ENCODE measurements at places on chromosomes 5 and 9.

DNA sequence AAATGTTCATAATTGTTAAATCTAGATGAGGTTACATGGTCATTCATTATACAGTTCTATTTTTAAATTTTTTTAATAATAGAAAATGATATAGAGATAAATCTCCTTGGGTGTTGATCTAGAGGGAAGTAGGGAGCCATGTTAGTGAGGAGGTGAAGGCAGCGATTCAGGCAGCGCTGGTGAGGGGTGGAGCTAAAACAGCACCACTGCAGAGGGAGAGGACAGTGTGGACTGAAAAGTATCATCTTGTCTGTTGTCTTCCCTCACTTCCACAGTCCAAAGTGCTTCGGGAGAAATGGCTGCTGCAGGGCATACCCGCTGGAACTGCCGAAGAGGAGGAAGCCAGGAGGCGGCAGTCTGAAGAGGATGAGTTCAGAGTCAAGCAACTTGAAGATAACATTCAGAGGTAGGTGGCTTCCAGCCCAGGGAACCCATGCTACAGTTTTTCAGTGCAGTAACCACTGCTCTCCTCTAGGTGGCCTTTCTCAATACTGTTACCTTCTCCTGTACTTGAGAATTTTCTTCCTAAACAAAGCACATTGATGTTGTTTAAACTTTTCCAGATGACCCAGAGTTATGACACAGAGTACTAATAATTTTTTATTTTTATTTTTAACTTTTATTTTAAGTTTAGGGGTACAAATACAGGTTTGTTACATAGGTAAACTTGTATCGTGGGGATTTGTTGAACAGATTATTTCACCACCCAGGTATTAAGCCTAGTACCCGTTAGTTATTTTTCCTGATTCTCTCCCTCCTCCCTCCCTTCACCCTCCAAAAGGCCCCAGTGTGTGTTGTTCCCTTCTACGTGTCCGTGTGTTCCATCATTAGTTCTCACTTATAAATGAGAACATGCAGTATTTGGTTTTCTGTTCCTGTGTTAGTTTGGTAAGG lies 100.5 kb downstream of the PALM2AKAP2 start:
- no peak for DNase-seq

DNA sequence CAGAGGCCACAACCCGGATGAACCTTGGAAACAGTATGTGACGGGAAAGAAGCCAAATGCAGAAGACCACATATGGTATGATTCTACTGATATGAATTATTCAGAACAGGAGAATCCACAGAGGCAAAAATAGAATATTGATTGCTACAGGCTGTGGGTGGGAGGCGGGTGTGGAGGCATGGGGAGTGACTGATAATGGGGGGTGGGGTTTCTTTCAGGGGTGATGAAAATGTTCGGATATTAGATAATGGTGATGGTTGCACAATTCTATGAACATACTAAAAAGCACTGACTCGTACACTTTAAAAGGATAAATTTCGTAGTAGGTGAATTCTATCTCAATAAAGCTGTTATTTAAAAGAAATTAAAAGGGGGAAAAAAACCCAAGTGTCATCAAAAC lies 10.7 kb downstream of the IL4 start:
- DNase-seq, result no peak

- no peak for DNase-seq
These were observed 379.5 kb downstream of the CDH18 start for GRCh38 chr5:19608444-19609002.

GRCh38 chr9:3894772-3895171 lies 369.0 kb upstream of the RFX3 start:
- no peak for DNase-seq

- DNase-seq, result no peak
These were observed 6.6 kb upstream of the ZNF608 start for GRCh38 chr5:124752854-124753720.

DNA sequence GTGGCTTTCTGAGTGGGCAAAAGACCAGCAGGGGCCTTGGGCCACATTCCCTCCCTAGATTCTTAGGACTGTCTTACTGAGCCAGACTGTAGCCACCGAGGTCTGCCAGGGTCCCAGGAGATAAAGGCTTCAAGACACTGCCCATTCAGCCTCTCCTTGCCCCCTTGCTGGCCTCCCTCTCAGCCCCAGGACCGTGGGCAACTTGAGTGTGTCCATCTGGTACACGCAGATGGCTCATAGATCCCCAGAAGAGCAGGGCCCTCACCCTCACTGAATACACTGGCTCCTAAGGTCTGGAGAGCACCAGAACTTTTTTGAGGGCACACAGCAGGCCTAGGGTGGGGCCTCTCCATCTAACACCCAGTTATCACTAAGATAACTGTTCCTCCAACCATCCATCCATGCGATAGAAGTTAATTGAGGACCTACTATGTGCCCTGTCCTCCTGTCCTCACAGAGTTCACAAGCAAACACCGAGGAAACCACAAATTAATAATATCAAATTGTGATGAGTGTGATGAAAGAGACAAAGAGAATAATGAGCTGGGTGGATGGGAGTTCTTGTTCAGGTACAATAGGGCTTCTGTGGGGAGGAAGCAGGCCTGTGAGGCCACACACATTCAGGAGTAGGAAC lies 4.9 kb upstream of the PDGFRB start:
- no peak for DNase-seq

GRCh38 chr5:63314551-63314950 lies 647.7 kb downstream of the HTR1A start:
- DNase-seq, result no peak

DNA sequence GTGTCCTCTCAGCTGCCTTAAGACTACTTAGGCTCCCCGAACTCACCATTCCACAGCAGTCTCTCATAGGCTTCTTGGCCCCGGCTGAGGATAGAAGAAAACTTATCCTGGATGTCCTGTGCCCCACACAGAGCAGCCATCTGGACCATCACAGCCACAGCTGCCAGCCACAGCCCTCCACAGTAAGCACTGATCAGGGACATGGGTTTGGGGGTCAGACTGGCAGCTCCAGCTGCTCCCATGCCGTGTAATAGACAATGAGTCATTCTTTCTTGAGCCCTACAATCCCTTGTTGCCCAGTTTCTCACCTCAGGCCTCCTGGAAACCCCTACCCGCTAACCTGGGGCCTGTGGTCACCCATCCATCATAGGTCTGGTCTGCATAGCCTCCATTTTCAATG lies 5.7 kb downstream of the CREB3 start:
- no peak for DNase-seq

DNA sequence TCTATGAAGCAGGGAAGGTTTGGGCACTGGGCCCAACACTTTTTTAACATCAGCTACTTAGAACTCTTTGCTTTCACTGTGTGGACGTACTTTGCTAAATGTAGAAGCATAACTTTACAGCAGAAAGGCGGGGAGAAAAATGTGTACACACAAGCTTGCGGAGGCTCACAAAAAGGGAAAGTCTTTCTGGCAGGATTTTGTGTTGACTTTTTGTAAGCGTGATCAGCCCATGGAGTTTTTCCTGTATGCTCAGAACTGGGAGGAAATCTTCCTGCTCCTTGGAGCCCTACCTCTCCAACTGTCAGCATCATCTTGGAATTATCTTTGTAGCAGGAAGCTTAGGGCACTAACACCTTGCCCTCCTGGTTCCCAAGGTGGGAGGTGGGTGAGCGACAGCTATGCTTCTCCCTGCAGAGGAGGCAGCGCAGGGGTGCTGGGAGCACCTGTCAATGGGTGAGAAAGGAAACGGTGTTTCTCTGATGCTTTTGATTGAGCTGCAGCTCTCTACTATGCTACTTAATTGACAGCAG lies 321.9 kb downstream of the GADD45G start:
- no peak for DNase-seq

- DNase-seq, result no peak
These were observed 19.9 kb upstream of the KCNIP1 start for GRCh38 chr5:170483701-170484458.

- DNase-seq, result no peak
These were observed 123.5 kb downstream of the DAB2IP start for GRCh38 chr9:121774715-121775613.

- no peak for DNase-seq
These were observed 404.7 kb downstream of the MLLT3 start for GRCh38 chr9:20217596-20217995.

DNA sequence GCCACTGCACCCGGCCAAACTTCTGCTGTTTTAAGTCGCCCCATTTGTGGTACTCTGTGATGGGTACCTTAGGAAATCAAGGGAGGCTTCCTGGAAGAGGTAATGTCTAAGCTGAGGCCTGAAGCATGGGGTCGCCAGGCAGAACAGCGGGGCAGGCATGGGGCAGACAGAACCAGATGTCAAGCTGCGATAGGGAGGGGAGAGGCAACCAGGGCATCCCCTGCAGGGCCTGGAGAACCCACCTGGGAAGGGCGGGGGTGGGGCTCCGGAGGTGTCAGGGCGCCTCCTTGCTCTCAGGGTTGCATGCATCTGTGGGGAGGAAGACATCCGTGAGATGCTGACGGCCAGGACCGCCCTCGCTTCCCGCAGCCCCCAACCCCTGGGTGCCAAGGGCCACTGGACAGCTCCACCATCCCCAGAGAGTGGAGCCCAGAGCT lies 2.8 kb downstream of the LCN15 start:
- no peak for DNase-seq

- DNase-seq, result no peak
These were observed 136.1 kb upstream of the ELAVL2 start for GRCh38 chr9:23962101-23962500.

GRCh38 chr5:431001-431710 lies 11.8 kb upstream of the EXOC3 start:
- DNase-seq, result no peak

DNA sequence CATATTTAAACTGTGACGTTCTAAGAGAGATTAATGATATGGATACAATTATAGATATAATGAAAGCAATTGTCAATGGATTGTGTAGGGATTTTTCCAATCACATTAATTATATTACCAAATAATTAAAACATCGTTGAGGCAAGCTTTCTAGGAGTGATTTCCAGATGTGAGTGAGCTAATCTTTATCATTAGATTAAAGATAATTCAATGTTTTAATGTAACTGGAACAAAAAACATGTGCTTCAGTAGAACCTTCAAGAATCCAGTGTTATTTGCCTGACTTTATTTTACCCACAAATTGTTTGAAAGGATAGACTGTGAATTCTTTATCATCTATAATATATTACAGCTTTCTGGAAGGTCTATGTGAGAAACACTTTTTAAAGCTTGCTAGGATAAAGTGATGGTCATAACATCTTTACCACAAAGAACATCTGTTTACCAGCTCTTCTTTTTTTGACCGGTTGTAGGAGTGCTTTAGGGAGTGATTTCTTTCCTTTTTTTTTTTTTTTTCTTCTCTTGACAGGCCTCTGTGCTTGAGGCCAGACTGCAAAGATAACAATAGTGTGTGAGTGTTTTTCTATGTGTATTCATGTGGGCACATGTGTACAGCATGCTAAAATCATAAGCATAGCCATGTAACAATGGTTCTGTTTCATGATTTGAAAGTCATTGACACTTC lies 35.0 kb downstream of the SNCAIP start:
- DNase-seq, result no peak

- DNase-seq, result no peak
These were observed 243.4 kb upstream of the RAI14 start for GRCh38 chr5:34412736-34413135.

DNA sequence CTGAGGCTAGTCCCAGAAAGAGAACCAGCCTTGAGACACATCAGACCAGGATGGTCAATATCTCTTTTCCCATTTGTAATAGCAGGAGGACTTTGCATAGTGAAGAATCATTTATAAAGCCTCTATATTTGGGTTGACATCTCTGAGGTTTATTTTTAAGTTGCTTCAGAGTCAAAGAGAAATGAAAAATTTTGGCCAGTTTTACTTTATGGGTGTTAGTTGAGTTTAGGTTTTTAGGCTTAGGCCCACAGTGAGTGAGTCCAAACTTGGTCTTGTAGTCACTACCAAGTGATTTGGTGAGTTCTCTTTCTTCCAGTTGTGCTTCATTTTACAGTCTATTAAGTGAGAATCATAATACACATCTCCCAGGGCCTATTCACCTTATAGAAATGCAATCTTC lies 5.3 kb upstream of the MEF2C start:
- no peak for DNase-seq

DNA sequence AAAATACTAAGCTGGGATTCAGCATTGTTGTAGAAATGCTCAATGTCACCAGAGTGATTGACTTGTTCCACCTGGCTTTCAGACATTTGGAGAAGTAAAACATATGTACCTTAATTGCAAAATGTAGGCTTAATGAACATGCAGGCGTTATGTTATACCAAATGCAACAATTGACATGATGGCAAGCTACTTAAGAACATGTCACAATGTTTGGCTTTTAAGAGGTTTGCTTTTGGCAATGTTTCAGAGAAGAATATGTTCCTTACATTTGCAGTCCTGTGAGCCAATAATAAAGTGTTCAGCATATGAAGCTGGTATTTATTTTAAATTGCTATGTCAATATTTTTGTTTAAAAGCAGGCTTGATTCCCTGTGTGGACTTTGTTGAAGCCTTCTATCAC lies 111.7 kb upstream of the NUDT12 start:
- no peak for DNase-seq

- DNase-seq, result no peak
These were observed 13.8 kb downstream of the PDCL start for GRCh38 chr9:122814545-122814944.

DNA sequence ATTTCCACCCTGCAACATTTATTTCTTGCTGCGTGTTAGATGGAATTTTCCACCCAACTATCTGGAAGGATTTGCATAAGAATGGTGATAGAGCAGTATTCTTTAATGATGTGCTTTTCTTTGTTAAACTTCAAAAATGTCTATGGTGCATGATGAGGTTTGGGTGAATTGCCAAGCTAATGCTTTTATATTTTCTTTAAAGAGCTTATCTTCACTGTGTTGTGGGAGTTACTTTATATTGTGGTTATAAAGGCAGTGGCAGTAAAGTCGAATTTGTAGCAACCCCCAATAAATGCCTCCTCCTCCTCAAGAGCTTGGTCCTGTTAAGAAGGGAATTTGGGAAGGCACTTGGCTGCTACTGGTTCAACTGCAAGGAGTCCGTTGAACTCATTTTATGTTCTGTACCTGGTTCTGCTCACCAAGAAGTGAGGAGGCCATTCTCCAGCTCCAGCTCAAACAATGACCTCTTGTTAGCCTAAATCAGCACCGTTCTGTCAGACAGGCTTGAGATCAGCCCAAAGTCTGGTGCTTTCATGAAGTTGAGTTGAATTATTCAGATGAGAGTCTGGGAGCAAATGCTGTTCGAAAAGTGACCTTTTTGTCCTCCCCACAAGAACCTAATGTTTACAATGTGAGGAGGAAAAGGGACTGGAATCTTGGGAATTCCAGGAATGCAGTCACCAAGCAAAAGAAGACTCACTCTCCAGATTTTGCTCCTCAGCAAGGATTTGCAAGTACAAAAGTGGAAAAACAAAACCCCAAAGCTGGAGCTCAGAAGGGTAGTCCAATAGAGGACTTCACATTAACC lies 217.0 kb downstream of the TMEM38B start:
- DNase-seq, result no peak

DNA sequence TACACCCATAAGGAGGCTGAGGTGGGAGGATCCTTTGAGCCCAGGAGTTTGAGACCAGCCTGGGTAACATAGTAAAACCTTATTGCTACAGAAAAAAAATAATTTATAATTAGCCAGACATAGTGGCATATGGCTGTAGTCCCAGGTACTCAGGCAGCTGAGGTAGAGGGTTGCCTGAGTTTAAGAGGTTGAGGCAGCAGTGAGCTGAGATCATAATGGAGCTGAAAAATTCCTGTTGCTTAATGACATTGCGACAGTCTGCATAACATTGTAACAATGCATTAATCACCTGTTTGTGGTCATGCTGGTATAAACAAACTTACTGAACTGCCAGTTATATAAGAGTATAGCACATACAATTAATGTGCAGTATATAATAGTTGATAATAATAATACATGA lies 214.2 kb downstream of the TRIM32 start:
- no peak for DNase-seq

GRCh38 chr5:62299600-62299999 lies 6.4 kb upstream of the KIF2A start:
- no peak for DNase-seq
